ENCODE measurements at places on chromosomes 5 and 9.

DNA sequence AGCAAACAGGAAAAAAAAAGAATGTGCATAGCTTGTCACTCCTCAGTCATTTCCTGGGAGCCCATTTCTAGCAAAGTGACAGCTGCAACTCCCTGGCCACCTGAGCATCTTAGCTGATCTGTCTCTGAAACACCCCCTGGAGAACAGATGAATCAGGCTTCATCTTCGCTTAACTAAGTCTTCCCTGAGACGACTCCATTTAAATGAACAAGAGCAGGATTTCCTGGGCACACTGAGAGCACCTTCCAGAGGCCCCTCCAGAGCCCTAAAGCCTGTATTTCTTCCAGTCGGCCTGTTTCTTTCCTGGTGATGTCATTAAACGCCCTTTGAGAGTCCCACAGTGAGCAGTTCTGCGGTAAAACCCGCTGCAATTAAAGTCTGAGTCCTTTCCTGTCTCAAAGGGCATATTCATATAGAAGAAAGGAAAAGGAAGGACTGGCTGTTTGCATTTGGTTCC, 13.9 kb downstream of the TGFBI start:
- DNase-seq, result peak; percentile 71

DNA sequence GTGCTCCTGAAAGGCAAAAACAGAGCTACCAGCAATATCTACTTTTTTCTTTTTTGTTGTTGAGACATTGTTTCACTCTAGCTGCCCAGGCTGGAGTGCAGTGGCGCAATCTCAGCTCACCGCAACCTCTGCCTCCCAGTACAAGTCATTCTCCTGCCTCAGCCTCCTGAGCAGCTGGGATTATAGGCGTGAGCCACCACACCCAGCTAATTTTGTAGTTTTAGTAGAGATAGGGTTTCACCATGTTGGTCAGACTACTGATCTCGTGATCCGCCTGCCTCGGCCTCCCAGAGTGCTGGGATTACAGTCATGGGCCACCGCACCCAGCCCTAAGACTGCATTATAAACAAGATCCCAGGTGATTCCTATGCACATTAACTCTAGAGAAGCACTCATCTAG, 17.0 kb downstream of the PLPP1 start:
- DNase-seq, result no peak

GRCh38 chr5:134620634-134621033, 12.0 kb downstream of the SAR1B start:
- DNase-seq, result no peak

- no peak for DNase-seq
Measured at GRCh38 chr9:73573235-73573634, 421.6 kb downstream of the ANXA1 start.

GRCh38 chr9:131636593-131636992, 91.3 kb downstream of the PRRT1B start:
- no peak for DNase-seq

GRCh38 chr5:179668391-179668790, 12.4 kb downstream of the CBY3 start:
- peak; percentile 23 for DNase-seq

DNA sequence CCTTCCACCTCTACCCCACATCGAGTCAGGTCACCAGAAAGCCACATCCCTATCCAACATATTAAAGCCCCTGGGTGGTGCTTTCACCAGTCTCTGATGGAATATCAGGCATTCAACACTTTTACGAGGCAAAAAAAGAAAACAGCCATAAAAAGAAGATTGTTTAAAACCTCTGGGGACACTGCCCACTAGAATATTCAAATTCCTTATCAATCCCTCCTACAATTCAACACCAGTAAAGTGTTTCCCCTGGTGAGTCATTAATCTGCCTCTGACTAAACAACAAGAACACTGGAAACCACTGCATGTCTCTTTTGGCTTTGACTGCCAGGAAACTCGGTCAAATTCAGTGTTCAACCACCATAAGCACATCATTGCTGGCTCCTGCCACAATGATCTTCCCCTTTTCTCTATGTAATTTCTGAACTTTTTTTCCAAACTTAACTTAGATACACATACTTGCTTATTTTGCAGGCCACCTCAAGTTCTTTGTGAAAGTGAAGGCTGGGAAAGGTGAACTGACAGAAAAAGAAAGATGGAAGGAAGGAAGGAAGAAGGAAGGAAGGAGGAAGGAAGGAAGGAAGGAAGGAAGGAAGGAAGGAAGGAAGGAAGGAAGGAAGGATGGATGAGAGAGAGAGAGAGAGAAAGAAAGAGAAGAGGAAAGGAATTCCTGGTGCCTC, 105.3 kb downstream of the PAX5 start:
- DNase-seq, result peak; percentile 76

DNA sequence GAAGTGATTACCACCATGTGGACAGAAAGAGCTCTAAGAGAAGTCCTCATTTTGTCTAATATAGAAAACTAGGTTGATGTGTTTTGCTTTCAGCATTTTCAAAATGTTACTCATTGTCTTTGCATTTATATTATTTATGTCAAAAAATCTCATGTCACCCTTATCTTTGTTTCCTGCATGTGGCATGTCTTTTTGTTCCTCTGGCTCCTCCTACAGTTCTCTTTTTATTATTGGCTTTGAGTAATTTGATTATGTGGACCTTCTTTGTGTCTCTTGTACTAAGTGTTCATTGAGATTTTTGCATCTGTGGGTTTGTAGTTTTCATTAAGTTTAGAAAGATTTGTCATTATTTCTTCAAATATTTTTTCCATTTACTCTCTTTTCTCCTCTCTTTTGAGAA, 58.8 kb downstream of the GNG10 start:
- DNase-seq, result no peak

GRCh38 chr5:138391859-138392386, 39.4 kb downstream of the KDM3B start:
- DNase-seq, result no peak

- peak; percentile 14 for DNase-seq
Measured at GRCh38 chr9:107674721-107675277, 185.2 kb upstream of the KLF4 start.

DNA sequence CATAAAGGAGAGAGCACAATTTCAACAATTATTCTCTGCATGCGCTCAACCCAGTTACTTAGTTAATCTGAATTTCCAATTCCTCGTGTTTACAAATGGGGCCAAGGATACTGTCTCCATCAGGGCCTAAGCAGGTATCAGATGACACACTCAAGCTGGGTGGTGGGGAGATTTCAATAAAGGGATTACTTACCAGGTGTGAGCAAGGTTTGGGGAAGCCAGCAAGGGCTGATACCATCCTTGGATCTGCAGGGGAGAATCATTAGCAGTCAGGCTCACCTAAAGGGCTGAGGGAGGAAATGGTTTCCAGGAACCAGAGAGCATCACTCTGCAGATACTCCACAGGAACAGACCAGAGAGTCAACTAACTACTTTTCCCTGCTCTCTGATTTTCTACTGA, 487.1 kb downstream of the NTRK2 start:
- DNase-seq, result no peak

DNA sequence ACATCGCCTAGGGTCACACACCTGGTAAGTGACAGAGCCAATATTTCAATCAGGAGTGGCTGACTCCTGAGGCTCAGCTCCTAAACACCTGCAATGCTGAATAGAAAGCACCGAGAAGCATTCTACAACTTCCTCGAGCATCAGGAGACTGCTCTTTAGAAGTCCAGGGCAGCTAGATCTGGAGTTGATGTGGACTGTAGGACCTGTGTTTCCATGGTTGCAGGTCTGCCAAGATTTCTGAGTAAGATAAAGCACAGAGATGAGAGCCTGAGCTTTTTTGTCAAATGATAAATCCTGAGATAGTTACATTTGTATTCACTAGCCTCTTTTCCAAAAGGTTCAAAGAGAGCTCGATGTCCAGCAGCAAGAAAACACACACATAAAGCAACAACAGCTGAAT, 43.8 kb downstream of the YIPF5 start:
- no peak for DNase-seq

GRCh38 chr9:99340281-99340680, 118.2 kb downstream of the SEC61B start:
- DNase-seq, result peak; percentile 60

- DNase-seq, result no peak
Measured at GRCh38 chr5:152147286-152147685, 222.6 kb upstream of the GLRA1 start.

DNA sequence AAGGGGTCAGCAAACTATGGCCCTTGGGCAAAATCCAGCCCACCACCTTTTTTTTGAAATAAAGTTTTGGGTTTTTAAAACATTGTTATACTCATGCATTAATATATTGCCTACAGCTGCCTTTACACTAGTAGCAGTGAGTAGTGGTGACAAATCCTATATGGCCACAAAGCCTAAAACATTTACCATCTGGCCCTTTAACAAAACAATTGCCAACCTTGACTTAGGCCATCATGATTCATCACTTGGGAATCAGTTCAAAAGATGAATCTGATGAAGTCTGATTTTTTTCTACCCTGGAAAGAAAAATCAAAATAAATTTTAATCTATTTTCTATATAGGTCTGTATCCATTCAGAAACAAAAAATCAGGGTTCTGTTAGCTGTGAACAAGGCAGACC, 484.9 kb downstream of the BNC2 start:
- peak; percentile 80 for DNase-seq

DNA sequence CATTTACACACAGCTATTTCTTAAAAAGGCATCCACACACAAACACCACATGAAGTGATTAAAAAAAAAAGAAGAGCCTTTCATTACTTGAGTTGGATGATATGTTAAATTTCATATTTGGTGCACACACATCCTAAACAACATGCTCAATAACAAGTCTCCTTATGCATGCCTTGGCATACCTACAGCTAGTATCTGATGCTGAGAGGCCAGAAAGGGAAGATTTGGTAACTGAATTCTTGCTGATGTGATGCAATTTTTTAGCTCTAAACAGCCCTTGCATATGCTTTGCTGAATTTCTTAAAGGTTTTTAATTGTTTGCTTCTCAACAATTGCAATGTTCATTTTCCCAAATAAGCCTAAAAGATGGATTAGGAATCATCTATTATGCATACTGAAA, 338.8 kb downstream of the ARL15 start:
- DNase-seq, result peak; percentile 25

DNA sequence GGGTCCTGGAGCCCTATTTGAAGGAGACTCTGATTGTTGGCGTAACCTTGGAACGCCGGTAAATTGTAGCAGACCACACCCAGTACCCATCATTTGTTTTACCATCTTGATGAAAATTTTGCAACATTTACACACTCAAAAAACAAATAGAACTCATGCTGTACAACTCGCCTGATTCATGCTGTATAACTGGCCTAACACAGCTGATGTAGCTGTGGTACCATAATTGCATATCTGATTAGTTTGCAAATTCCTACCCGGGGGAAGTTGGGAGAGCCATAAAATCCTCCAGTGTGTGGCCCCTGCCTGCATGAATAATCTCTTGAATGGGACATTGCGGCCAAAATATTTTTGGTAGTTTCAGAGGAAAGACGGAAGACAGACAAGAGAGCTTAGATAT, 9.7 kb downstream of the NIPAL4 start:
- peak; percentile 61 for DNase-seq

DNA sequence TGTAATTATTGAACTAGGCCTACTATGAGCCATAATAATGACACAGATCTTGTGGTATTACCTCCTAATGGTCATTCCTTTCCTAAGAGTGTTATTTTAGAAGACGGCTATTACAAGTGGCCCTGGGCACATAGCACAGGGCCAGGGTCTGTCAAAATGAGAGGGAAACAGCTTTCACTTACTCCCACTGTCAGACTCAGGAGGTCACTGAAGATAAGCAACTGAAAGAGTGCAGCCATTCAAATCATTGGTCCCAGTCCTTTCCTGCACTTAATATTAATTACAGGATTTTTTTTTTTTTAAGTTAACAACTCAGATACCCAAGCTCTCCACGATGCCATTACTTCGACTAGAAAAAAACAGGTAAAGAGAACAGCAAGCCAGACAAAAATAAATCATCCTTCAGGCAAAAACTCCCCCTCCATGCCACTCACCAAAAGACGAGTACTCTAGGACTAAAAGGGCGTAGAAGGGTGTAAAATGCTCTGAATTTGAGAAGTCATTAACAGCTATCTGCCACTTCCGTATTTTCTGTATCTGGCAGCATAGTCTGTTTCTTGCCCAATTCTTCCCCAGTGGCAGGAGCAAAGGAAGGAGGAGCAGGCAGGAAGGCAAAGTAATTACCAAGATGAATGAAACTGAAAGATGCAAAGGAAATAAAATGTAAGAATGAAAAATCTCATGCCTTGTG, 87.4 kb downstream of the ZNF608 start:
- no peak for DNase-seq

- no peak for DNase-seq
Measured at GRCh38 chr5:163318707-163319106, 118.7 kb upstream of the CCNG1 start.

GRCh38 chr5:141208478-141208877, at the start of gene PCDHB12:
PCDHB12 (plus strand) TSS chr5:141208719; CDS start chr5:141208908, 189 bp downstream.
- no peak for DNase-seq

- no peak for DNase-seq
Measured at GRCh38 chr5:23483090-23483489, 24.3 kb upstream of the PRDM9 start.

- peak; percentile 84 for DNase-seq
Measured at GRCh38 chr5:145975361-145976066, 39.1 kb downstream of the SH3RF2 start.

DNA sequence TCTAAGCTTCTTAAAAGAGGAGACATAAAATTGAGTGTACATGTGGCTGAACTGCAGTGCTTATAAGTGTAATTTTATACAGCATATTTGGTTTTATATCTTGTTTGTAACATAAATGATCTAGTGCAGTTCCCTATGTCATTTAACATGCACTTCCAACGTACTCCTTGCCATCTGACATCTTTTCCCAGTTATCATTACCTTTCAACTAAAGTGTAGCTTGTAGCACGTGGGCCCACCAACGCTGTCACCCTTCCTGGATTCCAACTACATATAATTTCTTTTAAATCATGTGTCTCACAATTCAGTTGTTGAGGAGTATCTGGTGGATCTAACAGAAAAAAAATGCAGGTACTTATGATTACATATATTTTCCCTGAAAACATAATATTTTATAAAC, 50.1 kb downstream of the LIFR start:
- DNase-seq, result no peak

GRCh38 chr9:34451545-34451944, 6.8 kb downstream of the FAM219A start:
- no peak for DNase-seq

DNA sequence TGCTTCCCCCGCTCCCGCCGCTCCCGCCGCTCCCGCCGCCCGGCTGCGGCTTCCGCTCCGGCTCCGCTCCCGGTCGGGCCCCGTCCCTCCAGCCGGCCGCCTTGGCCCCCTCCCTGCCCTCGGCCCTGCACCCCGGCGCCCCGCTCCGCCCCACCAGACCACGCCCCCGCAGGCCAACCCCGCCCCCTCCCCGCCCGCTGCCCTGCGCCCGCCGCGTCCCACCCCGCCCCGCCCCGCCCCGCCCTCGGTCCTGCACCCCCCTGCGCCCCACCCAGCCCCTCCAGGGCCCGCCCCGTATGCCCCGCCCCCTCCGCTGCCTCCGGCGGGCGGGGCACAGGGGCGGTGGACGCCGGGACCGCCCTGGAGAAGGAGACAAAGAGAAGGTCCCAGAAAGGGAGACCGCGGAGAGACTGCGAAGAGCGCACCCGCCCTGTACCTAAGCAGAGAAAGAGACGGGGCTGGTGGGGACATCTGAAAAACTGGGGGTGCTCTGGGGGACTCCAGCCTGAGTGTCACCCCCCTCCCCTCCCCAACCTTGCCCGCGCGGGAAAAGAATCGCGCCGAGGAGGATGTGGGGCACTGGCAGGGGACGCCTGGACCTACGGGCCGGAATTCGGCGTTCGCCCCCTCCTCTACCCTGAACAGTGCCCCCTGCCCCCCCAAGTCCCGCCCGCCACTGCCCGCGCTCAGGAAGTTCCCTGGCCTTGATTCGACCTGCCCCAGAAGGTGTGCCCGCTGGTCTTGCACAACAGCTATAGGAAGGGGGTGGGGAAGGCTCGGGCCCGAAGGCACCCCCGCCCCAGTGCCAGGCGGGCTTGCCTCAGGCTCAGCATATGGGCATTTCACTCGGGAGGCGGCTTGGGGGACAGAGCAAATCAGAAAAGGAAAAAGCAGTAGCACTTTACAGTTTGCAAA, 42.8 kb upstream of the STXBP1 start:
- peak; percentile 92 for DNase-seq

Data from fibroblast of skin of right quadriceps (primary cell).